ENCODE measurements at places on chromosomes 13 and 19.

DNA sequence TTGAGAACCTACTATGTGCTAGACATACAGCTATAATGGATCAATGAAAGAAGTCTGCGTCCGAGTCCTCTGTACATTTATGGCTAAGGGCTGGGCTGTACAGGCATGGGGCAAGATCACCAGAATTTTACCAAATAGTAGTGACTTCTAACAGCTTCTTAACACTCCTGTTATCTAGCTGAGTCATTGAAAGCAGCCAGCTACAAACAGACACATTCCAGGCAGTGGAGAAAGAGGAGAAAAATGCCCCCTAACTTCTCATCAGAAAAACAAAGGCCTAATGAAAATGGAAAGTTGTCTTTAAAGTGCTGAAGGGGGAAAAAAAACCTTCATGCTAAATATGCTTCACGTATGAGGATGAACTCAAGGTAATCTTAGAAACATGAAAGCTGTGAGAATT is 14.3 kb upstream of the ZNF667 start:
- DNase-seq, result no peak

DNA sequence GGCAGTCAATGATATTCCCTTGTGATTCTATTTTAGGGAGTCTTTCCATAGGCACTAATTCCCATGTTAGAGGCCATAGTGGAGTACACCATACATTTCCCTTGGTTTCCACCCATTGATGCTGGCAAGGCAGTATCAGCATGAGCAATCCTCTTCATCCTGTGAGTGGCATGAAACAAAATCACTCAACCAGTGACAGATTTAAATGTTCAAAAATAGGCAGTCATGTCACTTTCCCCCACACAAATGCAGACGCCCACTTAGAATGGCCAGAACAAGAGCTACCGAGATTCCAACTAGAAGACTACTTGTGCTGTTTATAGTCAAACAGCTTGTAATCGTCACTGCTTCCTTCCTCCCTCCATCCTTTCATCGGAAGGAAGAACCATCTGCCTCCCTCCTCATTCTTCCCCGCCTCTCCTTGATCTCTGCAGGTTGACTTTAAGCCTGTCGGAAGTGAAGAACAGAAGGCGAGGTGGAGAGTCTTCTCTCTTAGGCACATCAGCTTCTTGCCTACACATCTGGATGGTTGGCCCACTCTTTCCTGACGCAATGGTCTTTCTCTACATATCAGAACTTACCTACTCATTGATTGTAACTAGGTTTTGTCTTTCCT is 22.6 kb downstream of the RASL11A start:
- DNase-seq, result no peak

GRCh38 chr13:51396352-51396751 is 56.5 kb downstream of the INTS6 start:
- no peak for DNase-seq

- DNase-seq, result no peak
These were observed 1.7 kb downstream of the IRS2 start for GRCh38 chr13:109784590-109785140.

- DNase-seq, result no peak
These were observed 31.4 kb upstream of the ZNF492 start for GRCh38 chr19:22602631-22603272.

DNA sequence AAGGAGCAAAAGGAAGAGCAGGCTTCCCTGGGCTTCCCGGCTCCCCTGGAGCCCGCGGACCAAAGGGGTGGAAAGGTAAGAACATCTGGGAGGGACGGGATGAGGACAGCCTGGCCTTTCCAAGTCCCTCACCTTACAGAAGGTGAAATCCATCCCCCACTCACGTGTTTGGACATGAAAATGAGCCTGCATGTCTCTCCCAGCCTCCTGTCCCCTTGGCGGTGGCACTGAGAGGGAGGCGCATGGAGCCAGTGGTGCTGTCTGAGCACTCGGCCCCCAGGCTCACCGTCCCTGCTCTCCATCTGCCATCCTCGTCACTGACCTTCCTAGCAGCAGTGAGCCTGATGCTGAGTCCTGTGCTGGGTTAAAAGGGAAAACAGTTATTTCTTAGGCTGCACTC is 104.2 kb downstream of the RAB20 start:
- no peak for DNase-seq

- DNase-seq, result no peak
These were observed 11.5 kb downstream of the S1PR2 start for GRCh38 chr19:10219678-10220077.

- DNase-seq, result no peak
These were observed 112.6 kb upstream of the DACH1 start for GRCh38 chr13:71979616-71980015.
